ENCODE measurements at places on chromosomes 6 and 20. TPM values are rescaled to one million over a fixed set of nuclear protein-coding genes. Genes with fewer than 3 reads are reported as not detected.

DNA sequence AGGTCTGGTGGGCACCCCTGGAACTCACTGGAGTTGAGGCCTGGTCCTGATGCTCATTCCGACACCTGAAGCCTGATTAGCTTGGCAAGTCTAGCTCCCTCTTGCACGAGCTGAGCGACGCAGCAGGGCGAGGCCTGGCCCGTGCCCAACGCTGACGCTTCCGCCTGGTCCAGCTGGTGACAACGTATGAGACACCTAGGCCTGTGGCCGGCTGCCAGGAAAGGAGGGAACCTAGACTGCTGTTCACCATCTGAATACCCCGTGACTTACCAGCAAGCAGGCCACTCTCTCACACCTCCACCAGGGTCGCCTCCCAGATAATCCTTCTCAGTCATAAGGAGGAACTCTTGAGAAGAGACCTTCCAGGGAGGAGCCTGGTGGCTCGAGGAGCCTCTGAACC lies 24.5 kb downstream of the YTHDF1 start:
- no peak for DNase-seq

FBXL4 gene
- 23.5 TPM for total RNA-seq

GRCh38 chr6:159203304-159204005 lies 34.3 kb downstream of the FNDC1 start:
- DNase-seq = peak; percentile 71

GRCh38 chr6:132202574-132202973 lies 198.7 kb downstream of the MOXD1 start:
- no peak for DNase-seq

DNA sequence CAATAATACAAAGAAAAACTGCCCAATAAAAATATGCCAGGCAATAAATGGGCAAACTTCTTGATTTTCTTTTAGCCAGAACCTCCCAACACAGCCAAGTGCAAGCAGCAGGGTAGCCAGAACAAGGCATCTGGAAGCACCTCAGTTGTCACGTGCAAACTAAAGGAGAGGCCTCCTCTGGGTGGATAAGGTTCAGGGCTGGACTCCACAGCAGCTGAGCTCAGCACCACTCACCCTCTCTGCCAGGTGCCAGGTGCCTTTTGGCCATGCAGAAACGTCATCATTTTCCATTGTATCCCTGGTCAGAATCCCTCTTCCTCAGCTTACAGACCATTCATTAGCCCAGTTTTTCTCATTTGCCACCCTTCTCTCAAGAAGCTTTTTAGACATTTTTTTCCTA lies 52.7 kb downstream of the SOD2 start:
- no peak for DNase-seq

- DNase-seq = peak; percentile 81
Observed at GRCh38 chr6:131948692-131949619, 2.2 kb downstream of the CCN2 start.

DNA sequence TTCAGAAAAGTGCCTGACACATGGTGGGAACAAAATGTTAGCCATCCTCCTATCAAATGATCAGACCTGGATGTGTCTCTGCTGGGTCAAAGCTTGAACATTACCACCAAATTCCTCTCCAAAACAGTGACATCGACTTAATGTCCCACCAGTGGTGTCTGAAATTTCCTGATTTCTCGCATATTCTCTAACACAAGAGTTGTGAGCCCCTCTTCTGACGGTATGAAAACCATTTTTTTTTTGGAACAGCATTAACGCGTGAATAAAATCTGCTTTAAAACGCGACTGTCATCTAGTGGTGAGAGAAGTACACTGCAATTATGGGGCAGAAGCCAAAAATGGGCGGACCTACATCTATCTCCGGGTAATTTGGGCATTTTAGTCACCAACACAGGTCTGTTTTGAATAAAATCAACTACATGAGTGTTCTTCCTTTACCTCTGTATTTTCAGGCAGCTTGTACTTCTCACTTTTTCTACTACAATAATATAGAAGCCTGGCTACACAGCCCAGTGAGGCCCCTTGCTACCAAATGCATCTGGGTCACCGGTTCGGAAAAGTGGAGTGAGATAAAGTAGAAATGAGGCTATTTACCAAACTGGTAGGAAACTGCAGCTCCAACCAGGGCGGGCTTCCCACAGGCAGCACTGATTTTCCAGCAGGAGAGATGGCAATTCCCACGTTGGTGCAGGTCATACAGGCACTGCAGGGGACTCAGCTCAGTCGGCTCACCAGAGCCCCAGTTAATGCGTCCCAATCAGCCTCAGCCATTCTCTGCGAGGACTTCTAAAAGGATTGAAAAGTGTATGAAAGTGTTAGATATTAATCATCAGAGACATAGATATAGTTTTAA lies 27.4 kb downstream of the MGME1 start:
- no peak for DNase-seq

DNA sequence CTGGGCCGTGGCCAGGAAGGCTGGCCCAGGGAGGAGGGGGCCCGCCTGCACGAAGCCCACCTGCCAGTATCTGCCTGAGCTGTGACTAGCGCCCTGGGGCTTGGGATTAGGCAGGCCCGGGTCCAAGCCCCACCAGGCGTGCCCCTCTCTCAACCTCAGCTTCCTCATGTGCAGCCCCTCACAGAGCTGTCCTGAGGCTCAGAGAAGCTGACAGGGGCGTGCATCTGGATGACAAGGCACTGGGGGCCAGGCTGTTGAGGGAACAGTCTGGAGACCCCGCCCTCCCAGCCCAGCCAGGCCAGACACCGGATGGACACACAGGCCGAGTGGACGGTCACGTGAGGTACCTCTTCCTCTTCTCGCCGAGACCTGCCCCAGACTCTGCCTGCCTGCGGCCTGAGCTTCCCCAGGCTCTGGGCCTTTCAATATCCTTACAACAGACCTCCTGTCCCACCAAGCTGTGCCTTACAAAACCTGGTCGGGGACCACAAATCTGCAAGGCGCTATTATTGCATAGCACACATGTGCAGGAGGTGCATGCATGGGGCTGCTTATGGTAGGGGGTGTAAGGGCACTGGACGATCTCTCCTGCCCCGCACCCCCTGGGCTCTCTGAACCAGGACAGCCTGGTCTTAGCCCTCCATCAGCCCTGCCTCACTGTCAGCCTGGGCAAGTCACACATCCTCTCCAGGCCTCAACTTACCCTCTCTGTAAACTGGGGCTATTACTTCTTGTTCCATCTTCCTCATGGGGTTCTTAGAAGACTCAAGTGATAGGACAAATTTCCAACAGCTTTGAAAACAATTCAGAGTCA lies 20.0 kb downstream of the NOL4L start:
- no peak for DNase-seq

DNA sequence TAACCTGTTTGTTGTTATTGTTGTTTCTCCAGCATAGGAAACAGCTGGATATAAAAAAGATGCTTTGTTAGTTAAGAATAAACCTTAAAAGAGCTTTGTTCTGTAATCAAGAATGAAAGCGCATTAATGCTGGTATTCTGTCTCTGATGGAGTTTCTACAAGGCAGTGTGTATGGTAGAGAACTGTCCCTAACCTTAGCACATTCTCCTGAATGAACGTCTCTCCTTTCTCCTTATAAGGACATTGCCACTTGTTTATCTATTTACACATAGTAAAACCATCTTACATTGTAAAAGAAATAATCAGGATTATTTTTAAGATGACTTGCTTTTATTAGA lies 33.8 kb upstream of the LCA5 start:
- no peak for DNase-seq

MCHR2 gene
- total RNA-seq = not detected

- DNase-seq = no peak
Observed at GRCh38 chr6:147677647-147678046, 169.2 kb downstream of the SAMD5 start.
